ENCODE measurements at places on chromosomes 7 and 10.

DNA sequence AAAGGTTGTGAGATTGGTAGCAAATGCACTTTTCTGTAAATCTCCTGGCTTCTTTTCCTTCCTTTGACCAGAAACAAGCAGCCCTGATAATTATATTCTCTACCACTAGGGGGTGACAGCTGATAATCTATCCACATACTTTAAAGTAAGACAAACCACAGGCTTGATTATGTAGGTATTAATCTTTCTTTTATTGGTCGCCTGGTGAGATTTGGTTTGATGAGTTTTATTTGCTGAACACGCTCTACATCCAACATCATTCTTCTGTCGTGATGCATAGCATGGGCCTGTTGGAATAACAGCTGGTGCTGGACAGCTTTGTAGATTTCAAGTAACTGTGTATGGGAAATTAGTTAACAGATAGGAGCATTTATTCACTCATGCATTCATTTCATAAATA, 63.5 kb downstream of the ZNF365 start:
- no peak for DNase-seq

DNA sequence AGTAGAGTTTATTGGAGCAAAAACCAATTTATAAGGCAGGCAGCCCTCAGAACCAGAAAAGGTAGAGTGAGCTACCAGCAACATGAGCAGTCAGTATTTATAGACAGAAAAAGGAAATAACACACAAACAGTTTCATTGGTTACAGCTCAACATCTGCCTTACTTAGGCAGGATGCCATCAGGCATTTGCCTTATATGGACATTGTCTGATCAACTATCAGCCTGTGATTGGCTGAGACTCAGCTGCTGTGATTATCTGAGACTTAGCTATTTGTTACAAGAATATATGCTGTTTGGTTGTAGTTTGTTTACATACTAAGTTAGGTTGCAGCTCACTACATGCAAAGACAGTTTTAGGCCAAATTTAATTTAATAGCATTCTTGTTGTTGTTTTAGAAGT, 60.4 kb upstream of the CDK1 start:
- no peak for DNase-seq

GRCh38 chr10:20768843-20769242, 128.3 kb downstream of the NEBL start:
- DNase-seq: no peak

DNA sequence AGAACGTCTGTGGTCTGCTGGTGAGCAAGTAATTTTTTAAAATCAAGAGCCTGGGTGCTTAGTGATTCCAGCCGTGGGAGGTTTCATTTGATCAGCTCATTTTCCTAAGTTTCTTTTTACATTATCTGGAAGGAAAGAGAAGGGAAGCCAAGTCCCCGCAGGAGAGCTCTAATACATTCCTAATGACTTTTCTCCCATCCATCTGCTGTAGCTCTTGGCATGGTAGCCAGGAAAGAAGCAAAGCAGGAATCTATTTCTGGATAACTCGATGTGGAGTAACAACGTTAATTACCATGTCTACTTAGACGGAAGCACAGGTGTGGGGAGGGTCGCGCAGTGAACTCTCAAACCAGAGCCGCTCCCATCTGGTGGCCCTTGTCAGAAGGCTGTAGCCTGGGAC, 121.9 kb downstream of the PAXIP1 start:
- DNase-seq: no peak

DNA sequence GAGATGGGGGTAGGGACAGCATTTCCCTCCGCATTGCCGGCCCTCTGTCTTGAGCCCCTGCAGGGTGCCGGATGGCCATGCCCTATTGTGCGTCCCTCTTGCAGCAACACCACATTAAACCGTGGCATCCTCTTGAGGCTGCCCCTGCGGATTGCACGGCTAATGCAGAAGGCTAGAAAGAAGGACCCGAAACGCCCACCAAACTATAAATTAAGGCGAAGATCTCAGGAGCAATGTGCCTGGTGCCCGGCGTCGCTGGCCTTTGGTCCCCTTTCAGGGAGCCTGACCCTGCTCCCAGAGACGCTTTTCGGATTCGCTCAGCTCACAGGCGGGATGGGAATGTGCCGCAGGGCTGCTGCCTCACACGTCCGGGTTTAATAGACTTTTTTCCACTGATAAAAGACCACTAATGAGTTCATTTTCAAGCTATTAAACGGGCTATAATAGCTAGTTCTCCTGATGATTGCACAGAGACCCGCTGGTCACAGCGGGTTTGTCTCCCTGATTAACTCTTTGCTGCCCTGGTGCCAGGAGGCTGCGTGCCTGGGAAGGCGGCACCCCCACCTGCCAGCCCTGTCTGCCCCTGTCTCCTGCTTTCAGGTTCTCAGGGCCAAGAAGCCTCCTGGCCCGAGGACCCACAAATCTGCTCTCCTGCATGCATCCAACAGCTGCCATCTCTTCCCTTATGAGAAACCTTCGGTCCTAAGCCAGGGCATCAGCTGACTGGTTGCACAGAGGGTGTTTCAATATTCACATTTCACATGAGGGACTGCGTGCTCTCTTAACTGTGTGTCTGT, 128.3 kb downstream of the ADARB2 start:
- DNase-seq: no peak
